ENCODE measurements at places on chromosomes 2 and 18.
A peak's percentile ranks its signal among the peaks of the same experiment; 100 is the strongest.

- no peak for DNase-seq
Measured at GRCh38 chr2:213105212-213105611, 46.2 kb downstream of the IKZF2 start.

DNA sequence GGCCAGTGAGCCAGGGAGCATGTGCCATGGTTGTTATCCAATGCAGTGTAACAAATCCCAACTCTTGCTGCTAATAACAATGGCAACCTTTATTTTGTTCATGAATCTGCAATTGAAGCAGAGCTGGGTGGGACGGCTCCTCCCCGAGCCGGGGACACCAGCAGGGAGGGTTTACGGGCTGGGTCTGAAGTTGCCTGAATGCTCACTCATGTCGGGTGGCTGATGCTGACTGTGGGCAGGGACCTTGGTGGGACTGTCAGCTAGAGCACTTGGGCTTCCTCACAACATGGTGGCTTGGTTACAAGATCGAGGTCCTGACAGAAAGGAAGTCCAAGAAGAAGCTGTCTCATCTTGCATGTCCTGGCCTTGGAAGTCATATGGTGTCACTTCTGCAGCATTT lies 264.5 kb downstream of the NDUFA10 start:
- no peak for DNase-seq

- peak; percentile 81 for DNase-seq
Measured at GRCh38 chr18:55252053-55252675, 292.9 kb upstream of the CCDC68 start.

- no peak for DNase-seq
Measured at GRCh38 chr2:28313220-28313784, 79.4 kb upstream of the FOSL2 start.

- DNase-seq = no peak
Measured at GRCh38 chr2:160354677-160355076, 138.9 kb downstream of the RBMS1 start.

DNA sequence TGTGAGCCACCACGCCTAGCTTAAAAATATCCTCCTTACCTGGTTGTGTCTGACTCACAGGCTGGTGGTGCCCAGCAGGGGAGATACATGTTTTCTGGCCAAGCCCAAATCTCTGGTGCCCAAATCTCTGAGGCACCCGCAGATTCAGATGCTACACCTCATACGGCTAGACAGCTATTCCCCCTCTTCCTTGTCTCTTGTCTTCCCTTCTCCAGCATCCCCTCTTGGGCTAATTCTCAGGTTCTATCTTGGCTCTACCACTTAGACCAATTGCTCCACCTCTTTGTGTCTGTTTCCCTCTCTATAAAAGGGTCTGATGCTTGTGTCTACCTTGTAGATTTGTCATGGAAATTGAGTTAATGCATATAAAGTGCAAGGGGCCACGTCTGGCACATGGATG lies 13.4 kb downstream of the LAMA3 start:
- DNase-seq = no peak

DNA sequence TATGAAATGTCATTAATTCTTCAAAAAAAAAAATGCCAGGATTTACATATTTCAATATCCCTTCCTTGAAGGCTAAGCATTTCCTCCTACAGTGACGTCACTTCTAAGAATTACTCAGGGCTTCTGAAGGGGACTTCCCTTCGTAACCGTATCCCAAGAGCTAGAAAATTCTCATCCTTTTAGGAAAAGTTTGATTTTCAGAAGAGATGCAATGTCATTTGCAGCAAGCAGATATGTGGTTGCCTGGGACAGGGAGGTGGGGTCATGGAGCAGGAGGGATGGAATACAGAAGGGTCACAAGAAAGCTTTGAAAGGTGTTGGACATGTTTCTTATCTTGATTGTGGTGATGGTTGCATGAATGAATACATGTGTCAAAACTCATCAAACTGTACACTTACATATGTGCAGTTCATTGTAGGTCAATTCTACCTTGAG lies 97.0 kb upstream of the ATL2 start:
- no peak for DNase-seq

GRCh38 chr2:172394002-172394401 lies 33.4 kb upstream of the ITGA6 start:
- no peak for DNase-seq

DNA sequence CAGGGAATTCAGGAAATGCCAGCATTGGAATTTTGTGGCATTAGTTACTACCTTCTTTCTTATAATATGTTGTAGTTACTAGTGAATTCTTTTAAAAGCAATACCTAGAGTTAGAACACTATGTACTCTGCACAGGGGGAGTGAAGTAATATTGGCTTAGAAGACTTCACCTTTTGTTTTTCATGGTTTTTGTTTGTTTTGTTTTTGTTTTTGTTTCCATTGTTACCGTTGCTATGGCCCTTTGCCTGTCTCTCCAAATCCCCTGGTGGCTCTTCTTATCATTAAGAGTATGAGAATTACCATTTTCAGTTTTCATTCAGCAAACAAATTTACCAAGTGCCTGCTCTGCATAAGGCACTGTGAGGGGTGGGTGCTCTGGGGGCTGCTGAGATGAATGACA lies 160.1 kb downstream of the HAUS1 start:
- DNase-seq = peak; percentile 25

DNA sequence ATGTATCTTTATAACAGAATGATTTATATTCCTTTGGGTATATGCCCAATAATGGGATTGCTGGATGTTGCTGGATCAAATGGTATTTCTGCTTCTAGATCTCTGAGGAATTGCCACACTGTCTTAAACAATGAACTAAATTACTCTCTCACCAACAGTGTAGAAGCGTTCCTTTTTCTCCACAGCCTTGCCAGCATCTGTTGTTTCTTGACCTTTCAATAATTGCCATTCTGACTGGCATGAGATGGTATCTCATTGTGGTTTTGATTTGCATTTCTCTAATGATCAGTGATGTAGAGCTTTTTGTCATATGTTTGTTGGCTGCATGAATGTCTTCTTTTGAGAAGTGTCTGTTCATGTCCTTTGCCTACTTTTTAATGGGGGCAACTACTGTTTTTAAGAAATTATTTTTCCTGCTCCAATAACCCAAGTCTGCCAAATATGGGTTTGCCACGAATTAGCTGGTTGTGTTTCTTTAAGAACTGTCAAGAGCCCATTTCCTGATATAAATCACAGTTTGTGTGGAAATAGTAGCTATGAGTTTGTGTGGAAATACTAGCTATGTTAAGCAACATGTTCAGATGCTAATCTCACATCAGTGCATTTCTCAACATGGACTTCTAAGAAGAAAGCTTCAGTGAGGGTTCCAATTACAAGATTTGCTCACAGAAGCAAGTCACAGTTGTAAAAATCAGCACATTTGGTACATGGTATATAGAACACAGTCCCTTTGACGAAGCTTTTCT lies 259.4 kb downstream of the ANAPC1 start:
- DNase-seq = peak; percentile 89

DNA sequence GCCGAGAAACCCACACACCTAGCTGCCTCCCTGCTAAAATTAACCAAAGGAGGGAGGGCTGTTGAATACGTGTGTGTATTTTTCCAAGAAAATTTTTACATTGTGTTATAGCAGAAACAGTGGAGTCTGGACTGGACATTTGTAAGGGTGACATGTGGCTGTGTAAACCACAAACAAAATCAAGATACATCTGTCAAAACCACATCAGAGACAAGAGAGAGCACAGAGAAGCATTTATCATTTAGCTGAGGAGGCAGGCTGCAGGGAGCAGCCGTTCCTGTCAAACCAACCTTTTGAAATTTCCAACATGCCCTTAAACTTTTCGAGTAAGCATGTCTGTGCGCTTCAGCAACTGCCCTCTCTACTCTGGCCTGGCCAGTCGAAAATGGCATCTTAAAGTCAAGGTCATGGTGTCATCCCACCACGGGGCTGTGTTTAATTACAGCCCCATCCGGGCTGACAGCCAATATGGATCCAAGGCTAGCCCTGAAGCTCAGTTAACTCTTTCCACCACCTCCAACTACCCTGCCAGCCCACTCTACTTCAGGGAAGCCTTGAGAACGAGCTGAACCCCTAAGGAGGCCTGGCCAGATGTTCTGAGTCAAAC lies 8.4 kb downstream of the BCL11A start:
- DNase-seq = peak; percentile 66

GRCh38 chr2:68391099-68391498 lies 26.0 kb downstream of the PLEK start:
- peak; percentile 74 for DNase-seq

DNA sequence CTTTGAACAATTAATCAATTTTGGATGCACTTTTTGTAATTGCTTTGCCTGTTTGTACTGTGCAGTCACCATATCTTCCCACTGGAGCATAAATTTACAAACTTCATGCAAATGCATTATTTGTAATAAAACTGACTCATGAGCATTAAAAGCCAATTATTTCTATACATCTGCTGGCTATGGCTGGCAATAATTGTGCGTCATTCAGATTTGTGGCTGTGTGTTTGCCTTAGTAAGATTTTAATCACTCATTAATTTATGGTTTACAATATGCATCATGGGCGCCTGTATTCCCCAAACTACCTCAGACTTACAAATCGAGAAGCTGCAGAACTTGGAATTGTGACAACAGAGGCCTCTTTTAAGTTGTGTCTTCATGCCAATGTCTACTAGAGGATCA lies 132.4 kb upstream of the TRIB2 start:
- DNase-seq = no peak

DNA sequence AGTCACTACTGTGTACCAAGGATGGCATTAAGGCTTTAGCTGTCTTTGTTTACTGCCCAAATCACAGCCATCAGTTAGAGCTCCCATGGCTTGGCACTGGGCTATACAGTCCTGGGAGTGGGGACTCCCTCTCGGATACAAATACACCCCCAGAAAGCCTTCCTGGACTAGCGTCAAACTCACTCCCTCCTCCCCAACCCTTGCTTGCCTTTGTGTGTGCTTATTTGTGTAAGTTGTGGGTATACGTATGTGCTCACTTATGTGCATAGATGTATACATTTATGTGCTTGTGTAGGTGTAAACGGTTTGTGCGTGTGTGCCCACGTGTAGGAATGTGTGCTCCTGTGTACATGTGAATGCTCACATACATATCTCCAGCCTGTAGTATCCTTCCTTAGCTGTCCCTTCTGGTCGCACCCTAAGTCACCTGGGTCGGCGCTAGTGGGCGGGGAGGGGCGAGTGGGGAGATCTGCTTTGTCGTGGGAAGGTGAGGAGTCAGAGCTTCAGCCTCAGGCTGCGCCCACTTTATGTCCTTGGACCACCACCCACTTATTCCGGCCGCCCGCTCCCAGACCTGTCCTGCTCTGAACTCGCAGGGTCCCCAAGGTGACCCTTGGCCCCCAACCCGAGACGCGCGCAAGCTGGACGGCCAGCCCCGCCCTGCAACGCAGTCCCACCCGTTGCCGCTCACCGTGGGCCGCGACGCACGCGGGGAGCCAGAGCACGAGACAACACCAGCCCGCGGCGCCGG lies 461 bp downstream of the PRADC1 start:
- peak; percentile 62 for DNase-seq

DNA sequence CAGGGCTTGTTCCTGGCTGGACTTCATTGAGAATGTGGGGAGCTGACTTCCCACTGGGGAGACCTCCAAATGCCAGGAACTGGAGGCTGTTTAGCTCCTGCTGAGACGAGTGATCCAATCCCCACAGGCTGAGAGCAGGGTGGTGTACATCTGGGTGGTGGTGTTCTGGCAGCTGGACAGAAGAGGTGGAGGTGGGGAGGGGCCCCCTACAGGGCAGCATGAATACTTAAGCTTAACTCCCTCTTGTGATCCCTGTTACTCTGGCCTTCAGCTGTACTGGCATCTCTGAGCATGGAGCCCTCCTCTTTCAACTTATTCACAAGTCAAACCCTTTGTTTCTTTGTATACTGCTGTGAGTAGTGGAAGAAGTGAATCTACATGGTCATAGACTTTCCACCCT lies 167.8 kb upstream of the LYPD1 start:
- no peak for DNase-seq

DNA sequence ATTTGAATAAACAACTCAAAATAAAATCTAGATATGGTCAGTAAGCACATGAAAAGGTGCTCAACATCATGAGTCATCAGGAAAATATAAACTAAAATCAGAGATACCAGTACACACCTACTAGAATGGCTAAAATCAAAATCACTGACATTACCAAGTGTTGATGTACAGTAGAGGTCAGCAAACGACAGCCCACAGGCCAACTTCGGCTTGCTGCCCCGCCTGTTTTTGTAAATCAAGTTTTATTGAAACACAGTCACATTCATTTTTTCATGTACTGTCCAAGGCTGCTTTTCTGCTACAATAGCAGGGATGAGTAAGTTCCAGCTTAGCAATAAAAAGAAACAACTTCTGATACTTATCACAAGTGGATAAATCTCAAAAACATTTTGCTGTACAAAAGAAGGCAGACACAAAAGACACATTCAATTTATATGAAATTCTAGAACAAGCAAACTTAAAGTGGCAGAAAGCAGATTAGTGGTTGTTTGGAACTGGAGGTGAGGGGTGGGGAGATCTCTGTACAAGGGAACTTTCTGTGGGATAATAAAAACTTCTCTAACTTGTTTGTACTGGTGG lies 32.1 kb downstream of the TRAK2 start:
- no peak for DNase-seq

DNA sequence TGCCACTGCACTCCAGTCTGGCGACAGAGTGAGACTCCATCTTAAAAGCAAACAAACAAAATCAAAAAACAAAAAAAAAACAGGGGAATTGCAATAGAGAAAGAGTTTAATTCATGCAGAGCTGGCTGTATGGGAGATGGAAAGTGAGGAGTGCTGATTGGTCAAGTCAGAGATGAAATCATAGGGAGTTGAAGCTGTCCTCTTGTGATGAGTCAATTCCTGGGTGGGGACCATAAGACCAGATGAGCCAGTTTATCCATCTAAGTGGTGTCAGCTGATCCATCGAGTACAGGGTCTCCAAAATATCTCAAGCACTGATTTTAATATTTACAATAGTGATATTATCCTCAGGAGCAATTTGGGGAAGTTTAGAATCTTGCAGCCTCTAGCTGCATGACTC lies 45.3 kb downstream of the FRZB start:
- no peak for DNase-seq

GRCh38 chr2:10009811-10010781 lies 33.3 kb upstream of the KLF11 start:
- no peak for DNase-seq

DNA sequence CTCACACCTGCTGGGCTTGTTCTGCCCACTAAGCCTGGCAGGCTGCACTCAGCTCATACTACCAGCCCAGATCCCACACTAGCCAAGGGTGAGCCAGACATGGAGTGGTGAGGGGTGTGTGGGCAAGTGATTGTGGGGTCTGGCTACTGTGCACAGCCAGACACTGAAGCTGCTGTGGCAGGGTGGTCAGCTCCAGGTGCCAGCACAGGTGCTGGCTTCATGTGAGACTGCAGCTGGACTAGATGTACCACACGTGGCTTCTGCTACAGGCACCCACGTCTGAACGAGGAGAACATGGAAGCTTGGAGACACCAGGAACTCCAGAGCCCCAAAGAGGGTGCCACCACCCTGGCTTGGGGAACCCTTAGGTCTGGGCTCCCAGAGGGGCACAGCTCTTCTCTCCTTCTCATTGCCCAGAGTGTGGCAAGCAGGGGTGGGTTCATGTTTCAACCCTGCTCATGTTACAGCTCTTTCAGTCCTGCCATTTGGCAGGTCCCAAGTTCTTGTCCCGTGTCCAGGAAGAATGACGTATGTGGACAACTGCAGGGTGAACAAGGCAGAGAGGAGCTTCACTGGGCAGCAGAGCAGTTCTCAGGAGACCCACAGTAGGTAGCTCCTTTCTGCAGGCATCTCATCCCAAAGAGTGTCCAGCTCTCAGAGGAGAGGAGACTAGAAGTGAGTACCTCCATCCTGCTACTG lies 1624.2 kb upstream of the TMEFF2 start:
- DNase-seq = no peak

- no peak for DNase-seq
Measured at GRCh38 chr18:7872569-7872968, 305.5 kb downstream of the PTPRM start.
